Hematopoietic multipotent progenitor cell treated with erythropoietin and hydrocortisone succinate and interleukin-3 and kit ligand, for 8 days (in vitro differentiated cells): ENCODE measurements at places on chromosomes 4 and X.
A peak's percentile ranks its signal among the peaks of the same experiment; 100 is the strongest.

- no peak for DNase-seq
Measured at GRCh38 chr4:105280338-105281123, 133.9 kb downstream of the TET2 start.

GRCh38 chr4:173235050-173235449, 66.4 kb downstream of the GALNT7 start:
- no peak for DNase-seq

DNA sequence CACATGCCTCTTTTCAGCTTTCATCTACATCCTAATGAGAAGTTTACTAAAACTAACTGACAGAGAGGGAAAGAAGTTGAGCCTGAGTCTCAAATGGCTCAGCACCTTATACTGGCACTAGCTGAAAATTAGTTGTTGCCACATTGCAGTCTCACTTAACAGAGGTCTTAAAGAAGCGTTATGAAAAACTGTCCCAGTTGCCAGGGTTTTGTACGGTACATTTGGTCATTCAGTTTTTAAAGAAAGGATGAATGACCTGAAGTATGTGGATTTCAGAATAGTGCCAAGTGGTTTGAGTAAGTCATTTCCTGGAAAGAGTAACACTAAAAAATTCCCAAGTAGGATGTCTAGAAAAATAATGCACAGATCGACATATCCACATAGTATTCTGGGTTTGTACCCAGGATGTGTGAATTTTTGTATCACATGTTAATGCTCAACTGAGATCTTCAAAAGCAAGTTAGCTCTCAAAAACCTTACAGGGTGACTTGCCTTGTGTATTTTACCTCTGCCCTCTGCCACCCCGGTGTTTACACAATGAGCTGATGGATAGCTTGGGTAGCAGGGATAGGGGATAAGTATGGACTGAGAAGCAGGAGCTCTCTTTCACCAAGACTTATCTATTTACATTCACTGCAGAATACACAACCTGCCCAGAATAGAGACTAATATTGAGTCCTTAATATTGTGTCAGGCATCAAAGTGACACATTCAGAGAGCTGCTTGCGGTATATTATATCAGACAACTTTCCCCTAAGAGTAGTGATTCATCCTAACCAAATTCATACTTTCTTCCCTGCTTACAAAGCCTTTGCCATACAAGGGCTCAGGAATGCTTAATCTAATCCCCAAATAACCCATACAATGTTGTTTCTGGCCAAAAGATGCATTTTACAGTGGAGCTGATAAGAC, 1075.7 kb upstream of the PABPC4L start:
- DNase-seq, result no peak

GRCh38 chr4:113998531-113998930, 19.1 kb upstream of the ARSJ start:
- no peak for DNase-seq

DNA sequence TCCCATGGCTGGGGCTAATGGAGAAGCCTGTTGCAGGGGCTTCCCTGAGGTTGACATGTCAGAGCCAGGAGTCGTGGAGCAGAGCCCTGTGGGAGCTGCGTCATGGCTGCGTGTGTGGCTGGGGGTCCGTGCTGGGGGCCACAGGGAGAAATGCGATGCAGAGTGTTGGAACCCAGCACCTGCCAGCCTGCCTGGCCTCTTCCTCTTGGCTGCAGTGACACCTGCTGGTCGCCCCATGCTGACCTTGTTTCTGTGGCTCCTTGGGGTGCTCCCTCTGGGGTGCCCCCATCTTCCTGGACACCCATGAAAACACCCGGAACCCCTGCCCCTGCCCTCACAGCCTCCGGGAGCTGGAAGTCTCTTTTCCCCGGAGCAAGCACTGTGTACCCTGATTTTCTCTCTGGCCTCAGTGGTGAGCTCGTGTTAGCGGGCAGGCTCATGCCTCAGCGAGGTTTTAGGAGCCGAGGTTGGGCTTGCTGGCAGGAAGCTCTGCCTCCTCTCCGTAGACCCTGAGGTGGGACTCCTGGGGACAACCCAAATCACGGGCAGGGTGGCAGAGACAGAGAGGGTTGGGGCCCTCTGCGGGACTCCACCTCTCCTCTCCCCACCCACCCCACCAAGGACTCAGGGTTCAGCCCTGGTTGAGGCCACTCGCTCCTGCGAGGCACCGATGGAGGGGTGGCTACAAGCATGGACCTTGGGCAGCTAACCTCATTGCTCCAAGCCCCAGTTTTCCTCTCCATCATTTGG, 103.7 kb downstream of the SORCS2 start:
- DNase-seq, result peak; percentile 24

DNA sequence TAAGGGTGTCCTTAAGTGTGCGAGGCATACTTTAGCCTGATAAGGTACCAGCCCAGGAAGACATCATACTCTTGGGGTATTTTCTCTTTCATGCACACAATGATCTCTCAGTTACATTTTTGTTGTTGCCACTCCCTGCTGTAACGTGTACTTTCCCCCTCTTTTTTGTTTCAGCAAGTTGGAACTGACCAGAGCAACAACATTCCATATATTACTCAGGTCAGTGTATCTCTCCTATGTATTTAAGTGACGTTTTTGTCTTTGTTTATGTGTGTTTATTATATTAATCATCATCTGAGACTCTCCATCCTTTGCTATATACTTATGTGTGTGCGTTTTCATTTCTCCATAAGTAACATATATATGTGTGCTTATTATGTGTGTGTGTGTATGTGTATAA, 71.3 kb upstream of the VBP1 start:
- DNase-seq, result no peak

DNA sequence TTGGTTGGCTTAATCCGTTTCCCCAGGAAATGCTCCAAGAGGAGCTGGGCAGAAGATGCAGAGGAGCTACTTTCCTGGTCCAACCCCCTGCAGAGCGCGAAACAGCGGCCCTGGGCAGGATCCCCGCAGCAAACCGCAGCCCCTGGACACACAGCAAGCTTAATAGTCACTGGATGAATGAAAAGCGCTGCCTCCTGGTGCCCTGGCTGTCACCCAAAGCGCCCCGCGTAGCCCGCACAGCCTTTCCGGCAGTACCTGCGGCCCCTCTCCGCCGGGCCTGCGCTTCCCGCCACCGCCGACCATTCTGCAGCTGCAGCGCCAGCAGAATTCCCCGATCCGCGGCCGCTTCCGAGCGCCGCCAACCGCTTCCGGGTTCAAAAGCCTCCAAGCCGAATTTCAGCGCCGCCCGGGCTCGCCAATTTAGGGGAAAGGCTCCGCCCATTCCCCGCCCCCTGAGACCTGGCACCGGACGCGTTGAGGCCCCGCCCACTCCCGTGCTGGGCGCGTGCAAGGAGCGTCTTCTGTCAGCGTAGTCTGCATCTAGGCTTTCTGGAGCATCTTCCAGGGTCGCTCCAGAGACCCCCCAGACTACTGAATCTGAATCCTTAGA, at the start of gene HPF1:
TSS of gene HPF1 (minus strand) at position 370 of the 610 bp plus-strand sequence. CDS start at position 303, 67 bp downstream.
- peak; percentile 95 for DNase-seq

DNA sequence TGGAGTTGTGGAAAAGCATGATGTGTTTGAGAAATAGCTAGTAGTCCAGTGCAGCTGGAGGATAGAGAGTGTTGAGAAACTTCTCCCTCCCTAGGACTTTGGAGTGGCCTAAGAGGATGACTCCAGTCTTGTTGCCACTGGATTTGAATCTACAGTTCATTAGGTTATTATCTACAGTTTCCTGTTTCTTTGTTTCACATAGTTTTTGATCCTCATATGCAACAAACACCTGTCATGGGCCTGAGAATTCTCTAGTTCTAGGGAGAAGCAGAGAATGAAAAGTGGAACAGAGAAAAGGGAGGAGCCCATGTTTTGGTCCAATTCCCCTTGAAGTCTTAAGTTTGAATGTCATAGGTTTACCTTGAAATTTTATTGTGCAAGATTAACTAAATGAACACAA, 73.6 kb upstream of the TBC1D9 start:
- DNase-seq, result no peak
